ENCODE measurements at places on chromosomes 7 and 10.

DNA sequence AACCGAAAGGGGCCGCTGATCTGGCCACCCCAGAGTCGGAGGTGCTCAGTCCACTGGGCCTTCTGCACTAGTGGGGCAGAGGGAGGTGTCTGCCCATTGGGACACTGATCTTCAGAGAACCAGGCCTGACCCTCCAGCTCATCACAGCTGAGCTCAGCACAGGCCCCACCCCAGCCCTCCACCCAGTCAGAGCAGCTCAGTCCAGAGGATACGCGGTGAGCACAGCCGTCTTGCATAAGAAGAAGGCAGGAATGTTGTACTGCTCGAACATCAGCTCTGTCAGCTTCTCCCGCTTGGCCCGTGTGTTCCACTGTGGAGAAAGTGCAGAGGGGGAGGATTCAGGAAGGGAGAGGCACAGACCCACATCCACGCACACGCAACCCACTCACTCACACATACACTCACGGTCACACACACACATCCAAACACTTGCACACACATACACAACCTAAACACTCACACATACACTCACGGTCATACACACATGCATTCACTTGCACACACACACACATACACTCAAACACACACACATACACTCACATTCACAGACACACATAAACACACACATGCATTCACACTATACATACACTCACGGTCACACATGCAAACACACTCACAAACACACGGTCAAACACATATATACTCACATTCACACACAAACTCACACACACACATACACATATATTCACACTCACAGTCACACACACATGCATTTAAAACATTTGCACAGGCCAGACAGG, 6.3 kb downstream of the ACTL6B start:
- no peak for DNase-seq

- DNase-seq = no peak
Observed at GRCh38 chr7:79272066-79272669, 181.3 kb downstream of the MAGI2 start.

GRCh38 chr10:44278837-44279324, 106.0 kb downstream of the CXCL12 start:
- DNase-seq = no peak

DNA sequence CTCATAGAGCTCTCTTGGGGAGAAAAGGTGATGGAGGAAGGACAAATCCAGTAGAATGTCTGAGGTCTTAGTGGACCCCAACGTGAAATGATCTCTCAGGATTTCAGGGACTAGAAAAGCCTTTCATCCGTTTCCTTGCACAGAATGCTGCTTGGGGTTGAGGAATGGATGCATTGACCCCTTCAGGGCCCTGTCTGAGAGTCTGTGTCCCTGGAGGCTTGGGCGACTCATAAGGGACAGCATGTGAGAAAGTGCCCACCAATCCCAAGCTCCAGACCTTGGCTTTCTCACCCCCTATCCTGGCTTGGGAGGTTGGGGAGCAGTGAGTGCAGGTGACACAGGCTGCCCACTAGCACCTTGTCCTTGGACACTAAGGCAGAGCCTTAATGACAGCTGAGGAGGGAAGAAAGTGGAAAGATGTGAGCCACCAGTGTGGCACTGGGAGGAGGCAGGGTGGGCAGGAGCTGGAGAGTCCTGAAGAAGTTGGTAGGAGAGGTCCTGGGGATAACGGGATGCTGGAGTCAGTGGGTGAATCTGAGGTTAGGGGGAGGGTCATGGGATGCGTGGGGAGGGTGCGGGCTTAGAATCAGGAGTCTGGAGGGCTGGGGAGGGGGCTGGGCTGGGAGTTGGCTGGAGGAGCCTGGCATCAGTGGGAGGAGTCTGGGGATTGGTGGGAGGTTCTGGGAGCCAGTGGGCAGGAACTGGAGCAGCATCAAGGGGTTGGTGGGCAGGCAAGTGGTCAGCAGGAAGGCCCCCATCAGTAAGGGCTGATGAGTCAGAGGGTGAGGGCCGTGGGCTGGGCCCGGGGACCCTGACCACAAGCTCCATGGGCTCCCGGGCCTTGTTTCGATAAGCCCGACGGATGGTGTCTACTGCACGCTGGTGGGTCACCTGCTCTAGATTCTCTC, 8.6 kb downstream of the LZTS2 start:
- DNase-seq = no peak

DNA sequence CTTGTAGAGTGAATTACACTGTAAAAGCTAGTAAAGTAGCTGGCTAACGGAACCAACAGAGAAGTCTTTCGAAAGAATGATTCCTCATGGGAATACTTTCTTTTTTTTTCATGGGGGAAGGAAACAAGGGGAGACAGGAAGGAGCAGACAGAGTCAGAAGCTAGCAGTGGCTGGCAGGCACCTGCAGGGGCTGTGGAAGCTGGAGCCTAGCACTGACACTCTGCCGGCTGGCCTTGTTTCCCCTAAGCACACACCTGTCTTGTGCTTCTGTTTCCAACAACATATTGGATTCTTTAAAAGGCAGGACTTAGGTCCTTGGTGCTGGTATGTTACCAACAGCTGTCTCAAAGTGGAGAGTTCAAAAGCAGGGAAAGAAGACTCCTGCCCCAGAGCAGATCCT, 24.7 kb downstream of the NOD1 start:
- no peak for DNase-seq

DNA sequence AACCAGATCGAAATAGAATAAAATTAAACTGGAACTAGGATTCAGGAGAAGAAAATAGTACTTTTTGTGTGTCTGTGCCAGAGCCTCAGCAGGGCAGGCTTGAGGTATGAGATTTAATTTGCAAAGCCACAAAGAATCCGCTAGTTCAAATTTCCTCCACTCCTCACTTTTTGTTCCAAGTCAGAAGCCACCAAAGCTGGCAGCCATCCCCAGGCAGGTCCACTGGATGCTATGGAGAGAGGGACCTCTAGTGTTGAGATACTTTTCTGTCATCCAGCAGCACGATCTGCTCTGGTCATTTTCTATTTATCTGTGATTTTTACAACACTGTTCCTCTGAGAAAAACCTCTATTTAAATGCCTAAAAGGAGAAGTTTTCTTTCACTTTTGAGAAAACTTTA, 147.9 kb upstream of the FRMD4A start:
- no peak for DNase-seq

- DNase-seq = no peak
Observed at GRCh38 chr7:48634116-48634632, 290.2 kb upstream of the CDC14C start.

GRCh38 chr10:10798102-10798863, 219.4 kb upstream of the CELF2 start:
- no peak for DNase-seq

- no peak for DNase-seq
Observed at GRCh38 chr10:49359349-49360270, 36.3 kb downstream of the DRGX start.

- DNase-seq = no peak
Observed at GRCh38 chr10:32893434-32893833, 64.6 kb downstream of the ITGB1 start.

DNA sequence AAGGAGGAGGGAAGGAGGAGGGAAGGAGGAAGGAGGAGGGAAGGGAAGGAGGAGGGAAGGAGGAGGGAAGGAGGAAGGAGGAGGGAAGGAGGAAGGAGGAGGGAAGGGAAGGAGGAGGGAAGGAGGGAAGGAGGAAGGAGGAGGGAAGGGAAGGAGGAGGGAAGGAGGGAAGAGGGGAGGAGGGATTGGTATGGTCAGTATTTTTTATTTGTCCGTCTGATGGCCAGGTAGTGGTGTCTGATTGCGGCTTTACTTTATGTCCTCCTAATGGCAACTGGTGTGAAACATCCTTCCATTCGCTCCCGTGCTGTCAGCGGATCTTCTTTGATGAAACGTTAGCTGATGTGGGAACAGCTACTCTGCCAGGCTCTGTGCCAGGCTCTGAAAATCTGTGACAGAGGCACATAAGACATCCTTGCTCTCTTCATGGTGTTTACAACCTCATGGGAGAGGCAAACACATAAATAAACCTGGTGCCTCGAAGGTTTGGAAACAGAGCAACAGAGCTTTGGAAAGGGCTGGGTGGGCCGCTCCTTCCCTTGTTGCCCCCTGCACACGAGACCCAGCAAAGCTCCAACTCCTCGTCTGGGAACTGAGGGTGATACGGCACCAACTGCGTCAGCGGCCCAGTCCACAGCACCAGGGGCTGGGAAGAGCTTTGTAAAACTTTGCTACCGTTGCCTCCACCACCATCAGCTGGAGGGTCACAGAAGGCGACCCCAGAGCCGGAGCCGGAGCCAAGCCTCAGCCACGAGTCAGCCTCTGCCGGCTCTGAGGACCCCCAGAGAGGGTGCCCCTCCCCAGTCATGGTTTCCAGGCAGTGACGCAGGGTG, 40.3 kb downstream of the PDGFA start:
- DNase-seq = no peak

GRCh38 chr7:104825099-104825498, 188.9 kb upstream of the KMT2E start:
- no peak for DNase-seq

- no peak for DNase-seq
Observed at GRCh38 chr7:31464601-31465000, 49.3 kb upstream of the ITPRID1 start.

DNA sequence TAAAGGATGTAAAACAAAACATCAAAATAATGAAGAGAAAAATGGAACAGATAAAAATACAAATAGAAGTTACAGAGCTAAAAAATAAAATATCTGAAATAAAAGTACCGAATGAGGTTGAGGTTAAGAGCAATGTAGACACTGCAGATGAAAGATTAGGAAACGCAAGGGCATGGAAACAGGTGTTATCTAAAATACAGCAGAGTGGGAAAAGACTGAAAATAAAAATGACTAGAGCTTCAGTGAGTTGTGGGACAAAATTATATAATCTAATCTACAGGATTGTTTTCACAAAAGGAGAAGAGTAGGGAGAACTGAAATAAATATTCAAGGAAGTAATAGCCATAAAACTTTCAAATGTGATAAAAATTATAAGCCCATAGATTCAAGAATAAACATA, 123.8 kb downstream of the PTEN start:
- no peak for DNase-seq

DNA sequence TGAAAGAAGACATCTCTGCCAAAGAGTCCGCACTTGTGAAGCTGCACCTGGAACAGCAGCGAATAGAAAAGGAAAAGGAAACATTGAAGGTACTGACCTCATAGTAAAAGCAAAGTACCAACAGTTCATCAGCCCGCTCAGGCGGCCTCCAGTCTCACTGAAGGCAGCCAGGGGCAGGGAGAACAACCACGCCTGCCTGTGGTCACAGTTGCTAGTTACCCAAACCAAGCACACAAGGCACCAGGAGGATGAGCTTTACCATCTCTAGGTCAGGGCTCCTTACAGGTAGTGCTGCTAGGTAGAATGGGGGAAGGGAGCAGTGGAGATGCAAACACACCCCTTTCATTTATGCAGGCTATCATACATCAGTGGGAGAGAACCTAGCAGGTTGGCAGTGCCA, 39.8 kb downstream of the CFAP58 start:
- DNase-seq = no peak

GRCh38 chr7:106166651-106167342, 54.7 kb upstream of the SYPL1 start:
- DNase-seq = no peak

DNA sequence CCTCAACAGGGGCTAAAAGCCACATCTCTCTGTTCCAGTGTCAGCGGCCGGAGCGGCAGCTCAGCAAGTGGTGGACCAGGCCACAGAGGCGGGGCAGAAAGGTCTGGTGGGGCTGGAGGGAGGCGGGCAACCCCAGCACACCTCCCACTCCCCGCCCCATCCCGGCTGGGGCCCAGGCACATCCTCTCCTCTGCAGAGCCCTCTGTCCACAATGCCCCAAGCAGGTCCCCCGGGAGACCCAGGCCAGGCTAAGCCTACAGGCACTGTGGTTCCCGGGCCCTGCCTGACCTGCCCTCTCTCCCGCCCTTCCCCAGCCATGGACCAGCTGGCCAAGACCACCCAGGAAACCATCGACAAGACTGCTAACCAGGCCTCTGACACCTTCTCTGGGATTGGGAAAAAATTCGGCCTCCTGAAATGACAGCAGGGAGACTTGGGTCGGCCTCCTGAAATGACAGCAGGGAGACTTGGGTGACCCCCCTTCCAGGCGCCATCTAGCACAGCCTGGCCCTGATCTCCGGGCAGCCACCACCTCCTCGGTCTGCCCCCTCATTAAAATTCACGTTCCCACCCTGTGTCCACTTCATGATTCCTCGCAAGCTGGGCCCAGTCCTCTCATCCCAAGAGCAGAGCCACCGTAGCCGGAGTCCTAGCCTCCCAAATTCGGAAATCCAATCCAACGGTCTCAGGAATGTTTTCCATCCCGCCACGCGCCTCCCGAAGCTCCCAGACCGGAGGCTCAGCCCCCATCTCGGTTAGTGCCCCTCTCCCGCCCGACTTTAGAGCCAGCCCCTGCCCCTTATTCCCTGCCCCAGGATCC, 2.1 kb downstream of the ADIRF start:
- no peak for DNase-seq

- no peak for DNase-seq
Observed at GRCh38 chr7:26460351-26461085, 168.9 kb downstream of the SNX10 start.

DNA sequence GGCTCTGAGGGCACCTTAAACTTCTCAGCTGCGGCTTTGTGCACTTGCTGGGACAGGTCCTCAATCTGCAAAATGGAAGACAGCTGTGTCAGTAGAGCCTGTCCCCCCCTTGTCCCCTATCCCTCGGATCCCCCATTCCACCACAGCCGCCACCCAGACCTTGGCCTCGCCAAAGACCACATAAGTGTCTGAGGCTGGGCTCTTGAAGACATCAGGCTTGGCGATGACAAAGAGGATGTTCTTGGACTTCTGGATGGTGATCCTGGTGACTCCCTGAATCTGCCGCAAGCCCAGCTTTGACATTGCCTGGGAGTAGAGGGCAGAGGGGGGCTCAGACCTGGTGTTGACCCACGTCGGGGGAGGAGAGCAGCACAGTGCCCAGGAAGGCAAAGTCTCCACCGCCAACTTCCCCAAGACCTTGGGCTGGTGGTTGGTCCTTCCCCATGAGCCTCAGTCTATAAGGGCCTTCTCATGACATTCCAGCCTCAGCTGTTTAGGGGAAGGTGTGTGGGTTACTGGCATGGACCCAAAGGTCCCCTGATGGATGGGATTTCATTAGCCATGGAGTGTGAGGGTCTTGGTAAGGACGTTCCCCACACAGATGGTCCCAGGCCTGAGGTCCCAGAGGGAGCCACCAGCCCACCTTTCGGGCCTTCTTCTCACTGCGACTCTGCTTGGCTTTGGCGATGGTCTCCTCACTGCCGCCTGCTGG, 7.7 kb downstream of the NACAD start:
- DNase-seq = no peak

GRCh38 chr7:84022684-84023308, 171.8 kb downstream of the SEMA3A start:
- DNase-seq = no peak

- no peak for DNase-seq
Observed at GRCh38 chr10:4532011-4532410, 294.0 kb upstream of the AKR1E2 start.

DNA sequence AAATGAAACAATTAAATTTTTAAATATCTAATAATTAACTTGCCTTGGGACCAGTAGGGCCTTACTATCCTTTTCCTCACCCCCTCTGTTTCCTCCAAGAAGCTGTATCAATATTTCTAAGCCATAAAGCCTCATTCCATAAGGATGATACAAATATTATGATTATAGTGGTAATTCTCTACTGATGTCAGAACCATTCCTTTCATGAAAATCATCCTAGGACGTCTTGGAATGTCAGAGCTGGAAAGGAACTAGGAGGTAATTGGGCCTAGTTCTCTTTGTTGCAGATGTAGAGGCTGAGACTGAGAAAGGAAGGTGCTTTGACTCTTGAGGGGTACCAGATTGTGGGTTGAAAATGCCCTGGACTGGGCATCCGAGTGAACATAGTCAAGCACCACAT, 766.7 kb upstream of the GHITM start:
- no peak for DNase-seq
